ENCODE measurements at places on chromosomes 1 and 21.

DNA sequence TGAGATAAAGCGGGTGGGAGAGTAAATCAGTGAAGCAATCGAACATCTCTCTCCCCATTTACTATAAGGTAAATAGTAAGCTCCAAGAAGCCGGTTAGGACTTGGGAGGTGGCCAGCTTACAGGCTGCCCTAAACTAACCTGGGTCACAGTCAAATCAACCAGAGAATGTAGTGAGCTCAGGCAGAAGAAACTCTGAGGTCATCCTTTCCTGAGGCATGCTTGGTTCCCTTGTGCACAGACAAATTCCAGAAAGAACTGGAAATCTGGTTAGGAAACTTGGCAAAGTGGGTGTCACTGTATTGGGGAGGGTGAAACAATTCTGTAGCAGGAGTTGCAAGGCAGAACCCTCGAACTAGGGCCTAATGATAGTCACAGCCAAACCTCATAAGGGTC lies 72.5 kb downstream of the NTMT2 start:
- DNase-seq, result no peak

- no peak for DNase-seq
These were observed 8.2 kb upstream of the SLC9A1 start for GRCh38 chr1:27163093-27163492.

- DNase-seq, result no peak
These were observed 3.8 kb downstream of the LAMC1 start for GRCh38 chr1:183027031-183027430.

- DNase-seq, result peak; percentile 22
These were observed 7.7 kb downstream of the ENSA start for GRCh38 chr1:150621497-150622302.

GRCh38 chr1:159705251-159705903 lies 9.0 kb downstream of the CRP start:
- DNase-seq, result no peak

GRCh38 chr21:14270631-14271030 lies 54.7 kb downstream of the RBM11 start:
- no peak for DNase-seq

DNA sequence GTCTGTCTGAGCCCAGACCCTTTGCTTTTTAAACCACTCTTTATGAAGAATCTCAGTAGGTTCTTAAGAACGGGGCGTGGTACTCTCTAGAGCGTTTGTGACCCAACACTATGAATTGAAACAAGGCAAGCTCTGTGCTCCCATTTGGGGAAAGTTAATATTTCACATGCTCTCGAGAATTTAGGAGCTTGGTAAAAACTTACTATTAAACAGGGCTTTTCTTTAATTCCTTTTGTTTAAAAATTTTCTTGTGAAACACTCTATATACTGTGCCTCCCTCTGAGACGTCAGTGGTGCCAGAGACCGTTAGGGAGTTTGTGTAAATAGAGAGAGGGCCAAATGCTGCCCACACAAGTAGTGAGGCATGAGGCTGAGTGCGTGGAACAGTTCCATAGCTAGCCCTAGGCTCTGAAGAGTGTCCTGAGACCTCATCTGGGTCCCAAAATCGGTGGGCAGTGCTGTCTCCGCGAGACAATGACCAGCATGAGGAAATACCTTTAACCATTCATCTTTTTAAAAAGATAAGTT lies 144.7 kb downstream of the ROR1 start:
- DNase-seq, result no peak

DNA sequence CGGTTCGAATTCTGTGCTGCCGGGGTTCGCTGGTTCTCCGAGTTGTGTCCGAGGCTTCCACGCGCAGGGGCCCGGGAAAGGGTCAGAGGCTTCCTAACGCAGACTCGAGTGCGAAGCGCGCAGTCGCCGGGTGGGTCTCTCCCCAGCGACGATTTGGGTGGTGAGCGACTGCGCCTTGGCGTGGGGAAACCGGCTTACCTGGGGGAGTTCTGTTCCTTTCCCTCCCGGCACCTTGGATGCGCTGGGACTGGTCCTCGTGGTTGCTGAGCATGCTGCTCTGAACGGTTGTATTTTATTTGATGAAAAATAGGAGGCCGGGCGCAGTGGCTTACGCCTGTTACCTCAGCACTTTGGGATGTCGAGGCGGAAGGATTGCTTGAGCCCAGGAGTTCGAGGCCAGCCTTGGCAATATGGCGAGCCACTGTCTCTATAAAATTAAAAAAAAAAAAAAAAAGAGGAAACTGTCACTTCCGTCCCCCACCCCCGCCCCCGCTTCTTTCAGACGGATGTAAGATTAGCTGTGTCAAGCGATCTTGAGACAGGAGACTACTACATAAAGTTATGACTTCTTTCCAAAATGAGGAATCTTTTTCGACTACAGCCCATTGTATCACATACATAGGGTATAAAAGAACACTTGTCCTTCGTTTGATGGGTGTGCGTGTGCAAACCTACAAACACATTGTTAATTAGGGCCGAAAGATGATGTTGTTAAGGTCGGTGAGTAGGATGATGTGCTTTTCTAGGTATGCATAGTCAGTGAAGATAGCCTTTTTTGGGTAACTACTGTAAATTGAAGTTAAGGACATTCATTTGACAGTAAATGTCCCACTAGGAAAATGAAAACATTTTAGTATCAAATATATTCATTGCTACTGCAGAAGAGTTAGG lies at the start of gene CCDC18:
CCDC18 (plus strand) TSS at position 2 of the 891 bp plus-strand sequence. CDS start 2,638 bp downstream, outside the sequence.
- DNase-seq, result peak; percentile 35

DNA sequence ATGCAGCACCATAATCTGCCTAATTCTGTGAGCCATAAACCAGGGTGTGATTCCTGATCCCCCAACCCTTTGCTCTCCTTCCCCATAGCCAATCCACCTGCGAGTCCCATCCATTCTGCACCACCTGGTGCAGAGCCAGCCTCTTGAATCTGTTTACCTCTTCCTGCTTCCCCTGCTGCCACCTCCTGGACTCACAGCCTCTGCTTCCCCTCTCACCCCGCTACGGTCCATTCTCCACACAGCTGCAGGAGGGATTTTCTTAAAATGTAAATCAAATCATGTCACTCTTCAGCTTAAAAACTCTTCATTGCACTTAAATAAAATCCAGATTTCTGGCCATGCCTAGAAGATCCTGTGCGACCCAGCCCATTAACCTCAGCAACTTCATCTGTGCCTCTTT lies 186.7 kb downstream of the FOXD2 start:
- peak; percentile 15 for DNase-seq

DNA sequence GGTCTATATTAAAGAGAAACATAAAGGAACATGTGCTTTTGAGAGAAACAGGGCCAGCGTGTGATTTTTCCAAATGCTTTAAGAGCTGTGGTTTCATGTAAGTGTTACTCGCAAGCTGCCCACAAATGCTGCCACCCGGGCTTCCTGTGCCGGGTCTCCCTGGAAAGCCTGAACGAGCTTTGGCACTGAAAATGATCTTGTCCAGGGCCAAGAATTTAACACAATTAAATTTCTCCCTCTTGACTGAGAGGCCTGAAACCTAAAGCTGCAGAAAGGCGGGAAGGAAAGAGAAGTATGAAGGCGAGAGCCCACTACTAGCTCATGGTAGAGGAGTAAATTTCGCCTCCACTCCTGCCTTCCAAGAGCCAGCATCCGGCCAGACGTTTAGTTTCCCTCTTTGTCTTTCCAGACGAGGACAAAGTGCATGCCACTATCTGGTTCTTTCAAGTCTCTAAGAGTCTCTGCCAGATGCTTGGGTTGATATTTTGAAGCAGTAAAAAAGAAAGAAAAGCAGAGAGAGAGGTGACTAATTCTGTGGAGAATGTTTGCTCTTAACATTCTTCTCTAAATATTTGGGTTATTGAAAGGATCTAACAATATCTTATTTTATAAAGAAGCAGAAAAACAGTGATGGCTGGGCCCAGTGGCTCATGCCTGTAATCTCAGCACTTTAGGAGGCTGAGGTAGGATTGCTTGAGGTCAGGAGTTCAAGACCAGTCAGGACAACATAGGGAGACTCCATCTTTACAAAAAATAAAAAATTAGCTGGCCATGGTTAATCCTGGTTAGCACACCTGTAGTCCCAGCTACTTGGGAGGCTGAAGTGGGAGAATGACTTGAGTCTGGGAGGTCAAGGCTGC lies 100.0 kb upstream of the HNRNPU start:
- peak; percentile 51 for DNase-seq

DNA sequence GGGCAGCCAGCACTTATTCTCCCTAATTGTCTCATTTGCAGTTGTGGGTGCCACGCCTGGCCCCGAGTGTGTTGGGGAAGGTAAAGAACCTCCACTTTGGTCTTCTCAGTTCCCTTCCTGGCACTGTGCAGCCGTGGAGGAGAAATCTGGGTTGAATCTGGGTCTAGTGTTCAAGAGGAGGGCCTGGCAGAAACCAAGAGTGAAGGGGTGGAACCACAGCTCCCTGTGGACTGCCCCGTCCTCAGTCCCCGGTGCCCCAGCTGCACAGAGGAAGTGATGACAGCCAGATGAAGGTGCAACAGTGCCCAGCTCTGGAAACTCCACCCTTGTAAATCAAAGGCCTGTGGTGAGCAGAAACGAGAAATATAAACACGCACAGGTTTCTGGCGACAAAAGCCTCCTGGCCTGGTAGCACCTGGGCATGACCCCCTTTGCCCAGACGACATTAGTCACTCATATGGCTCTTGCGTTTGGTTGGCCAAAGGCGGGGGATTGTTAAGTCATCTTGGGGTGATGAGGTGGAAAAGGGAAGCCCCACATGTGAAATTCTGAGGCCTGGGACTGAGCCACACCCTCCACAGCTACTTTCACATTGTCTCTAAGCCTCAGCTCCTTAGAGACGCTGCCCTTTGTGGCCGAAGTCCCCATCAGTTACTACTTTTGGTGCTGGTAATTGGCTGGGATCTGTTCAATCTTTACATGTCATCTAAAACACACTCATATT lies 4.2 kb upstream of the ECE1 start:
- no peak for DNase-seq

DNA sequence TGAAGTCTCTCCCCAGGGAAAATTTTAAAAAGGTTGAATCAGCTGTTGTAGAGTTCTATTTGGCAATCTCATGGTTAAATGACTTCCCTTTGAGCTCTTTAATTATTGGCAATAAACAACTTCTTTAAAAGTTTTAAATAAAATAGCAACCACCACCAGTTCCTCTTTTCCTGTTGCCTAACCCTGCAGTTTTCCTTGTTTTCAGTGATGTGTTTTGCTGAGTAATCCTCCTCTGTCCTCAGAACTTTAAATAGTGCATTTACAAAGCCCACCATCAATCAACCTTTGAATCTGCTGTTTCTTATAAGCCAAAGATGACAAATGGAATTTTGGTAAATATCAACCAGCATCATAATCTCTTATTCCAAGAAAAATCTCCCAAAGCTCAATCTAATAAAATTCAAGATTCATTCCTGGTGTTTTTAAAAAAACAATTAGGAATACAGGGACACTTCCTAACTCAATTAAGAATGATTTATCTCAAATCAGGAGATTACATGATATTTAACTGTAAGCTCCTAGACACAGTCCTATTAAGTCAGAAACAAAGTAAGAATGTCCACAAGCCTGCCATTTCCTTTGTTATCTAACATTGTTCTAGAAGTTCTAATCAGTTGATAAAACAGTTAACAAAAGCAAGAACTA lies 14.8 kb downstream of the AVPR1B start:
- no peak for DNase-seq

DNA sequence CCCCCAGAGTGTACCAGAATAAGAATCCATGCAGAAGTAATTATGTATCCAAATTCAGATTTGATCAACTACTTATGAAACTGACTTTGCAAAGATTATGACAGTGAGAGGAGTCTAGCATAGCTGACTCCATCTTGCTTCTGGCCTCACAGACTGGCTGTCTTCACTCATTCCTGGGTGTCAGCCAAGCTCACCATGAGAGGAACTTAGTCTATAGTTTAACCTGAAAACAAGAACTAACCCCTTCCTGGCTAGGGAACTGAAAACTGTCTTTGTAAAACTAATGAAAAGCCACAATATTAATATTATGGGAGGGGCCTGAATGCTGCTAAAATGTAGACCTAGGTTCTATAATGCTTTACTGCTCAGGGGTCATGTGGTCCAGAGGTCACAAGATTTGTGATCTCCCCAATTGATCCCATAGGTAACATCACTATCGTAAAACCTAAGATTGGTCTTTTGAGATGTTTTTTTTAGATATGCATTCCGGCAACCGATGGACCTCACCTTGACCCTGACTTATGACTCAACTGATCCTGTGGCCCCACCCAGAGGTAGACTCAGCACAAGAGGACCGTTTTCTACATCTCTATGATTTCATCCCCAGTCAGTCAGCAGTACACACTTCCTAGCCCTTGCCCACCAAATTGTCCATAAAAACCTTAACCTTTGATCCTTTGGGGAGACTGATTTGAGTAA lies 55.2 kb downstream of the ATP1B1 start:
- DNase-seq, result no peak

GRCh38 chr1:184747089-184747955 lies 7.3 kb downstream of the EDEM3 start:
- DNase-seq, result no peak

- DNase-seq, result peak; percentile 86
These were observed 56.6 kb upstream of the RPL11 start for GRCh38 chr1:23634840-23635651.

DNA sequence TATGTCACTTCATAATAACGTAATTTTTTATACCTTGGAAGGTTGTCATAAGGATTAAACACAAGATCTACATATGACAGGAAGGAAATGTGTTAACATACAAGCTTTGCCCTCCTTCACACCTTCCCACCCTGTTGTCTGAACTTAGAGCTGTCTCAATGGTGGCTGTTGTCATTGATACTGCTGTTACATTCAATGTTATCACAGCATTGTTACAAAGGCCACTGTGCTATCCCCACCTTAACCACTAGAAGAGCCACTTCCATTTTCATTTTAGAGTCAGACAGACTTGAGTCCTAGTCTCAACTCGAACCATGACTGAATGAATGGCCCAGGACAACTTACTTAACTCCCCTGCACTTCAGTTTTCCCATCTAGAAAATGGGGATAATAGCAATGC lies 31.2 kb downstream of the TAS1R2 start:
- DNase-seq, result no peak

DNA sequence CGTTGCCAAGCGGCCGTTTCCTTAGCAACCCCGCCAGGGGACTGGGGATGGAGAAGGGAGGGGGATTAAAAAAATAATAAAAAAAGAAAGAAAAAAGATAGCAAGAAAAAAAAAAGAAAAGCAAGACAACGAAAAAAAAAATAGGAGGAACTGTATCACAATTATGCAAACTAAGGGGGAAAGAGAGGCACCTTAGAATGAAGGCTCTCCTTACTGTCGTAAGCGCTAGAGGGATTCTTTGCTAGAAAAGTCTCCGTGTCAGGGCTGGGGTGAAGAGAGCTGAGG lies 625 bp upstream of the NEGR1 start:
- DNase-seq, result no peak

GRCh38 chr1:55064071-55064581 lies 24.8 kb downstream of the PCSK9 start:
- DNase-seq, result no peak

GRCh38 chr1:68327414-68327813 lies 95.1 kb upstream of the WLS start:
- no peak for DNase-seq

DNA sequence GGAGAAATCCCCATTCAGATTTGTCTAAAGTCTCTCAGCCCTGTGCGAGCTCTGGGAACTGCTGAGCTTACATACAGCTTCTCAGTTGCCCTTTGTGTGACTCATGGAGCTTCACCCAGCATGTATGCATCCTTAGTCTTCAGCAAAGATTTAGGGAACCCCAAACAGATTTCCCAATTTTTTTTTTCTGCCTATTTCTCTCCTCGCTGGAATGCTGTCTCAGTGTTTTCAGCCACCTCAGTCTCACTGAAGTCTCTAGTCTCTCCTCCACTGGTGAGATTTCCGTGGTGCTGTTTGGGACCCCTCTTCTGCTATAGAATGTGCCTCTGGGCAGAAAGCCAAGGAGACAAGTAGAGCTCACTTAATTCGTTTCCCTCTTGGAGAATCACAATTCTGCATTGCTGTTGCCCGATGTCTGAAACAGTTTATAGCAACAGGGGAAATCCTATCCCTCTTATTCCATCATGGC lies 28.1 kb upstream of the TXLNA start:
- peak; percentile 27 for DNase-seq
